ENCODE measurements at places on chromosomes 1 and 21.

- DNase-seq, result no peak
Observed at GRCh38 chr1:9351654-9352271, 59.1 kb downstream of the SPSB1 start.

DNA sequence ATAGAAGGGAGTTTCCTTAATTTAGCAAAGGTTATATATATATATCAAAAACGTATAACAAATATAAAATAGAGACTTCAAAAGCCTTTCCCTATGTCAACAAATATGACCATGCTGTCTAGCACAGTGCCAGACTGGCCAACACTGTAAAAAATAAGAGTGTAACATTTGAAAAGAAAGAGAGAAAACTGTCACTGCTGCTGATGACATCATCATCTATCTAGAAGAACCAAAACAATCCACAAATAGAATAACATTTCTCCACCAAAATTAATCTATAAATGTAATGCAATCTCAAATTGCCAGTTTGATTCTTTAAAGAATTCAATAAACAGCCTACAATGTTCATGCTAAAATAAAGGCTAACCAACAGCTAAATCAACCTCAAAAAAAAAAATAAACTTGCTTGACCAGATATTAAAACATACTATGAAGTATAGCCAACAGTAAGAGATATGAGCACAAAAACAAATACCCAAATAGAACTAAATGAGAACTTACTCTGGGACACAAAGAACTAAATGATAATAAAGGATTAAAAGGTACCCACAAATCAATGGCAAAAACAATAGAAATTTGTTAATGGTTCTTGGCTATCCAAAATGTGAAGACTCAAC lies 50.2 kb downstream of the ENAH start:
- no peak for DNase-seq

DNA sequence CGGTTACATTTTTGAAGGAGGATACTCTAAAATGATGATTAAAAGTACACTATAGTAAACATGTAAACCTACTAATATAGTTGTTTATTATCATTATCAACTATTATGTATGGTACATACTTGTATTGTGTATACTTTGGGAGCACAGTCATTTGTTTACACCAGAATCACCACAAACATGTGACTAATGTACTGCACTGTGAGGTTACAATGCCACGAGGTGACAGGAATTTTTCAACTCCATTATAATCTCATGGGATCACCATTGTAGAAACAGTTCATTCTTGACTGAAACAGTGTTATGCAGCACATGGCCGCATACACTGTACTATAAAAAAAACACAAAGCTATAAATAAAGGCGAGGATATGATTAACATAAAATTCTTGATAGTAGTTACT lies 44.3 kb downstream of the GPATCH2 start:
- DNase-seq, result no peak

- DNase-seq, result no peak
Observed at GRCh38 chr1:12469493-12469892, 148.5 kb downstream of the DHRS3 start.

- no peak for DNase-seq
Observed at GRCh38 chr1:160376525-160377131, 9.8 kb downstream of the NHLH1 start.

- no peak for DNase-seq
Observed at GRCh38 chr1:241101622-241102021, 255.4 kb downstream of the RGS7 start.

DNA sequence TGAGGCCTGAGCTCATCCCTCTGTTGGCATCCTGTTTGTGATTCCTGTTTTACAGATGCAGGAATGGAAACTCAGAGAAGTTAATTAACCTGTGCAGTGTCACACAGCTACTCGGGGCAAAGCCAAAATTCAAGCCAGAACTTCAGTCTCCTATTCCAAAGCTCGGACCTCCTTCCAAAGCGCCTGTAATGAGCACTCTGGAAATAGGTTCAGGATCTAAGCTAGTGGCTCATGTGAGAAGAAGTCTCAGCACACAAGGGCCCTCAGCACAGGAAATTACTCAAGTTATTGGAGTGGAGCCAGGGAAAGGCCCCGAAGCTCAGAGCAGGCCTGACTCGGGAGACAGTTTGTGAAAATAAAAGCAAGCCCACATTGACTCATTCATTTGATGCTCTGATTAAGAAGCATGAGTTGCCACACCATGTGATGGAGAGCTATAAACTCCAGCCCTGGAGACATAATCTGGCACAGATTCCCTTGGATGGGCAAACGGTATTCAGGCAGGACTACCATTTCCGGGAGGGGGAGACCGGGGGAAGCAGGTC lies 50.6 kb upstream of the LYST start:
- no peak for DNase-seq

DNA sequence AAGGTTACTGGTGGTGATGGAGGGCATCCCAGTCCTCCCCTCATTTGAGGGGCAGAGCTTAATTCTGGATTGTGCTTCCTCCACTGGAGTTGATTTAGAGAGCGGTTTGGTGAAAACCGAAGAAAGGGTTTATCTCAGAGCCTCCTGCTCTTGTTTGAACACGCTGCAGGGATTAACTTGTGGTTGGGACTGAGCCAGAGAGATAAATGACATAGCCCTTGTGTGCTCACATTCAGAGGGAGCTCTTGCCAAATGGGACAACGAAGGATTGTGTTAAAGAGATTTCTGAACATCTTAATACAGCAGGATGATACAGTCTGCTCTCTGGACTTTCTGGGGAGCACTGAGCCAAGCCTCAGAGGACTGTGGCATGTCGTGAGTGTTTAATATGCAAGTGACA lies 308.2 kb downstream of the DISC1 start:
- no peak for DNase-seq

GRCh38 chr1:93014168-93014567 lies 52.9 kb upstream of the DIPK1A start:
- no peak for DNase-seq

DNA sequence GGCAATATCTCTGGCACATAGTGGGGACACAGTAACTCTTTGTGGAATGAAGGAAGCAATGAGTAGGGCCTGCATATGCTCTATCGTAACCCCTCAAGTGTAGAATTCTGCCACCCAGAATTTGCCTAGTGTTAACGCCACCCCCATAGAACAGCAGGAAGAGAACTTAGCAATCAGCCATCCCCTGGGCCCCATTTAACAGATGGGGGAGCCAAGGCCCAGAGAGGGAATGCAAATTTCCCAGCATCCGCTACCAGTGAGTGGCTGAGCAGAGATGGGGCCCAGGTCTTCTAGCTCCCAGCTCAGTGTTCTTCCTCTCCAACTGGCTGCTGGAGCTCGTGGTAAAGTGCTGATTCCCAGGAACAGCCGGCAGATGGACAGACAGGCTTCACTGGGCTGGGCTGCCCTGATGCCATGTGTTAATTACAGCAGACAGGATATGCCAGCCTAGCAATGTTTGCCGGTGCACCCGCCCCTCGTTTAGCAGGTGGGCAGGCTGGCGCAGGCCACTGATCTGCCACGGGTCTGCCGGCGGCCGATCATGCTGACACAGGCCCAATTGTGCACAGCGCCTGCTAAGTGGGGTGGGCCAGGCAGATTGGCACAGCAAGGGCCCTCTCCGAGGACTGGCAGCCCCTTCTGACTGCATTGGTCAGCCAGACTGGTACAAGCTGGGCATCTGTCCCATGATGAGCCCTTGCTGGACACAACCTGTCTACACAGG lies 171.9 kb downstream of the IGSF21 start:
- DNase-seq, result no peak

DNA sequence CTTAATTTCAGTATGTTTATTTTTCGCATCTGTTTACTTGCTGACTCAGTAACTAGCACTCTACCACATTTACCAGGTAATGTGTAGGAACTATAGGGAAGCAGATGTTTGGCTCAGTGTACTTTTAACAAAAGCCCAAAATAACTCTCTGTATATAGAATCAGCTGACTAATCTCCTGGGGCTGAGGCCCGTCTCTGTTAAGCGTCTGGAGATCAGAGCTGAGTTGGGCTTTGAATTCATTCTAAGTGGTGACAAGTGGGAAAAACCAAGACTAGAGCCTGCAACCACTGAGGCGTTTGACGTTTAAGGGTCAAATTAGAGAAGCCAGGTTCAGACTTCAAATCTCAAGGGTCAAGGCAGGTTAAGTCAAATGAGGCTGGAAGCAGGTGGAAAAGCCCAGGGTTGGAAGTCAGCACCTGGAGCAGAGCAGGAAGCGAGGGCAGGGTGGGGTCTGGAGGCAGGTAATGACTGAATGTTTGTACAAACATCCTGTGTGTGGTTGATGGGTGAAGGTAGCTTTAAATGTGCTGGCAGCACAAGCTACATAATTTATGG lies 56.8 kb upstream of the LYST start:
- DNase-seq, result no peak

GRCh38 chr1:200912737-200913407 lies 18.2 kb downstream of the INAVA start:
- DNase-seq, result no peak
